ENCODE measurements at places on chromosomes 4 and X. TPM values are rescaled to one million over a fixed set of nuclear protein-coding genes. Genes with fewer than 3 reads are reported as not detected.

GRCh38 chr4:80036949-80037685 lies 35.9 kb downstream of the ANTXR2 start:
- no peak for DNase-seq

- no peak for DNase-seq
These were observed 177.8 kb upstream of the IGFBP7 start for GRCh38 chr4:57287687-57288604.

- no peak for DNase-seq
These were observed 7.3 kb upstream of the RAB9B start for GRCh38 chrX:103839404-103839803.

GRCh38 chr4:153109296-153109849 lies 94.9 kb upstream of the TRIM2 start:
- DNase-seq: no peak

The LIMCH1 gene
- total RNA-seq: 213 TPM

The GNRHR gene
- total RNA-seq: not detected
